ENCODE measurements at places on chromosomes 1 and 21.

- DNase-seq: no peak
Observed at GRCh38 chr1:185811073-185811709, 77.0 kb downstream of the HMCN1 start.

DNA sequence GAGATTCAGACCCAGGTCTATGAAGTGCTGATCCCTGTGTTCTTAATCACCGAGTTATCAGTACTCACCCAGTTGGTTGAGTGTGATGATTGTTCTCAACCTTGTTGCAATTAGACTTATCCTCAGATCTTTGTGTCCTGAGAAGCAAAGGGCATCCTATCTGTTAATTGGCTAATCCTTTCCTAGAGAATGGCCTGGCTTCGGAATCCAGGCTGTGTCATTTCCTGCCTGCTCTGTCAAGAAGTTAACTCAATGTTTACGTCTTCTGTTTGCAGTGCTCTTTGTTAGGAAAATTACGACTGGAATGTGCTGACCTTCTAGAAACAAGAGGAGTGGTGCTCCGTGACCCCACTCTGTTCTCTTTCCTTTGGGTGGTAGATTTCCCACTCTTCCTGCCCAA is 14.7 kb downstream of the GAS5 start:
- DNase-seq: no peak

GRCh38 chr1:55195521-55196233 is 19.5 kb downstream of the USP24 start:
- DNase-seq: no peak

DNA sequence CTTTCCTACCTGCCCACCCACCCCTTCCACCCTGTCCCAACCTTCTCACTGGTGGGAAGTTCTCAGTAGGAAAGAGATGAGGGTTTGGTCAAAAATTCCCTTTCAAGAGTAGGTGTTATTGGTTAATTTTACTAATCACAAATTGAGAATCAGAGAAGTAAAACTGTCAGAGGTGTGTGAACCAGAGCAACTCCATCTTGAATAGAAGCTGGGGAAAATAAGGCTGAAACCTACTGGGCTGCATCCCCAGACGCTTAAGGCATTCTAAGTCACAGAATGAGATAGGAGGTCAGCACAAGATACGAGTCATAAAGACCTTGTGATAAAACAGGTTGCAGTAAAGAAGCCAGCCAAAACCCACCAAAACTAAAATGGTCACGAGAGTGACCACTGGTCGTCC is 11.5 kb downstream of the PLA2G2D start:
- no peak for DNase-seq

DNA sequence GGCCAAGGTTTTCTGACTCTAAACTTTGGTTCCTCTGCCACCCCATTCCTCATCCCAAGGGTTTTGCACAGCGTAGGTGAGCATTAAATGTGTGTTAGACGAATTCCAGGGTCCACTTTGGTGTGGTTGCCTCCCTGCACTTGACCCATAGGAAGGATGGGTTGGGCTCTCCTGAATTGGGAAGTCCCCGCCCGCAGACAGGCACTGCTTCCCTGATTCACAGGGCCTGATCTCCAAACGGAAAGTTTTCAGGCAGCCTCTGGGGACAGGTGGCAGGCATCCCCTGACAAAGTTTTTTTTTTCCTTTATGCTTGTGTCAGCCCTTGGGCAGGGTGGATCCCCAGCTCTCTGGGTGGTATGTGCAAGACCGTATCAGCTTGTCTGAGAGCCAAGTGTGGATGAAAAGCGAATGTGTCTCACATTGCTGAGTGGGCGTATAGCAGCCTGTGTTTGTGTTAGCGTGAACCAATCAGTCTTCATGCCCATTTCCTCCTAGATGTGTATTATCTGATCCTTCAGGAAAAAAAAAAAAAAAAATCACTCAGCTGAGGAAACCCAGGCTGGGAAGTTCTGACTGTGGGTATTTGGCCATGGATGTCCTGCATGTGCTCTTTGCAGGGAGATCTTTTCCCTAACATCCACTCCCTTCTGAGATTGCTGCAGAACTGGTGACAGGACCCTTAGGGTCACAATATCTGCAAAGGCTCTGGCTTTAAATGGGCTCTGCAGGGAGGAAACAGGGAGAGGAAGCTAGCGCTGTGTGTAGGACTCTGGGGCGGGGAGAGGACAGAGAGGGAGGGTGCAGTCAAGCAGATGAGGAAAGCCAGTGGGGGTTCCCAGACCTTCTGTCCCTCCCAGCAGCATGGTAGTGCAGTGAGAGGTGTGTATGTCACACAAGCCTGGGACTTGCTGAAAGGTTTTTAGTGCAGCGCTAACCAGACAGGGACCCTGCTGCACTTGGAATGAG is 42.2 kb upstream of the TRABD2B start:
- no peak for DNase-seq

- DNase-seq: no peak
Observed at GRCh38 chr1:165351863-165352441, 4.6 kb downstream of the LMX1A start.

DNA sequence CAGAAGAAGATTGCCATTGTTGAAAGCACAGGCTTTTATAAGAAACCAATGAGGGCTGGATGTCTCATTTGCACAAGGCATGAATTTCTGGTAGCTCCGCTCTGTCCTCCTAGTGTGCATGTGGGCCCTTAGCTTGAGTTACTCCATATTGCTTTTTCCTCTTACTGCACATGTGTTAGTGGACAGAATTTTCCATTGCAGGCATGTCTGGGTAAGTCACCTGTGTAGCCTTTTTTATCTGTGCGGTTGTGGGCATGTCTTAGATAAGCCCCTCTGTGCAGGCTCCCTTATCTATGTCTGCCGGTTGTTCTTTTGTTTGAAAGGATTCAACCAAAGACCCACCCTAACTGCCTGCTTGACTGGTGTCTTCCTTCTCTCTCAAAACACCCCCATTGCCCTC is 7.2 kb upstream of the CLCA1 start:
- DNase-seq: no peak

GRCh38 chr1:6917067-6917466 is 131.8 kb downstream of the CAMTA1 start:
- no peak for DNase-seq

DNA sequence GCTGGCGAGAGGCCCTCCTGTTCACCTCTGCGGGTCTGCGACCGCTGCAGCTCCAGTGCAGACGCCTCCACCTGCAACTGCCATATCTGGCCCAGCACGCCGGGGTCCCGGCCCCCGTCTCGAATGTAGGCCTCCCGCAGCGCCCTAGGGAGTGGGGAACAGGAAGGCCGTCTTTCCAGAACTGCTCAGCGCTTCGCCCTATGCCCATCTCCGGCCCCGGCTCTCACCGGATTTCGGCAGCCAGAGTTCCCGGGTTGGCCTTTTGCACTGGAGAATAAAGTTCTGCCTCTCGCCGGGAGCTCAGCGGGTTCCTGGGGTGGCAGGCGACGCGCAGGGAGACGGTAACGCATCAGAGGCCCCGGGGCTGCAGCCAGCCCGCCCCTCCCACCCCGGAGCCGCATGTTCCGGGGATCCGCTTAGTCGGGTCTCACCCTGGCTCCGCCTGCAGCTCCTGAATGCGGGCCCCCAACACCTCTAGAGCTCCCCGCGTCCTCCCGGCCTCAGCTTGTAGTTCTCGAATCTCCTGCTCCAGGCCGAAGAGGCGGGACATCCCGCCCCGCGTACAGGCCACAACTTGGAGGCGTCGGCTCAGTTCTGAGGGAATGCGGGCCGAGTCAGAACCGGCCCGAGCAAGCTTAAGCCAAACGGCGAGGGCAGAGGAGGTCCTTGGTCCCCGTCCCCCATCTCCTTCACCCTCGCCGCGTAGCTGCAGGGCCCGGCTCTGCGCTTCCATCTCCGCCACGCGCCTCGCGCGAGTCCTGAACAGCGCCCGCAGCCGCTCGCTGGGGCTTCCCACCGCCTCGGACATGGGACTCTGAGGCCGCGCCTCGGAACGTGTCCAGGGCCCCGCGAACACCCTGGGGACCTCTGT is 1.1 kb downstream of the CCDC17 start:
- DNase-seq: no peak

GRCh38 chr1:109213824-109214693 is at the start of gene SARS1:
Gene SARS1 (plus strand): TSS chr1:109213918. CDS start chr1:109213993, 75 bp downstream.
- peak; percentile 86 for DNase-seq

DNA sequence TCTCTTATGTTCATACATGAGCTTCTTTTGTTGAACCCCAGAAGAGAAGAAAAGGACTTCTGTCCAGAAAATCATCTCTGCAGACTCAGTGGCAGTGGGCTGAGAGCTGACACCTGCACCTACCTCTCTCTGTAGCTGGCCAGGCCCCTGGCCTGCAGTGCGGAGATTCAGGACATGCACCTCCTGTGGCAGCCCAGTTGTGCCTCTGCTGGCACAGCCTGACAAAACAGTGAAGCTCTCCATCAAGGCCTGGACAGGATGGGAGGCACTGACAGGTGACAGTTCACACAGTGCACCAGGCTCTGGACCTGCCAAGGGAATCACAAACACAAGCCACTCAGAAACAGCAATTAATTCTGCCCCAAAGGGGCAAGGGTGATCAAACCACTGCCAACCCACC is 88.8 kb downstream of the TGFBR3 start:
- DNase-seq: no peak

DNA sequence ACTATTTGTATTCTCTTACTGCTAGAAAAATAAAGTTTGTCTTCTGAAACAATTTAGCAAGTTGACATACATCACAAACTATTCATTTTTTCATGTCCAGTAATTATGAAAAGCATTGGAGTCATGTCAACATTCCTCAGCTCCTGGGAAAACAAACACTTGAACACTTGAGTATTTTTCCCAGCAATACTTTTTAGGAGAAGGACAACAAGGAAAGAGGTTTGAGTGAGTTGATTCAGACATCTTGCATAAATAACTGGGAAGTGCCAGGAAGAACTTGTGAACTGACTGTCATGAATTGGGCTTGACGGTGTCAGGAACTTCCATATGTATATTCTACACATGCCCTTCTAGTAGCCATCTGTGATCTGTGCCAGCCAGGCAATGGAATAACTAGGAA is 195.6 kb downstream of the HMCN1 start:
- no peak for DNase-seq

- no peak for DNase-seq
Observed at GRCh38 chr1:88990426-88990825, 2.0 kb downstream of the KYAT3 start.

DNA sequence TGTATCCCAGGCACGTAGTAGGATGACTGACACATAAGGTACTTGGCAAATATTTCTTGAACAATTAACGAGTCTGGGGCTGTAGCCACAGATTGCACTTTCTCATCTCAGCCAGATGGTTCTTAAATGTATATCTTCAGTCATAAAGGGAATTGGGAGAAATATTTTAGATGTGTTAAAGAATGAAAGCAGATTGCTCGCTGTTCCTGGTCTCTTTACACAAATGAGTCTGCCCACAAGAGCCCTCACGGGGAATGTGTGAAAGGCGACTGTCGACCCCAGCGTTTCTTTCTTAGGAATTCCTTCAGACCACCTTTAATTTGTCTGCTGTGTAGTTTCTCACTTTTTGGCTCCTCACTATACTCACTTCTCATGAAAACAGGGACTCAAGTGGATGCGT is 725 bp downstream of the MT1HL1 start:
- no peak for DNase-seq

- peak; percentile 95 for DNase-seq
Observed at GRCh38 chr1:156804572-156805243, 11.9 kb downstream of the SH2D2A start.

DNA sequence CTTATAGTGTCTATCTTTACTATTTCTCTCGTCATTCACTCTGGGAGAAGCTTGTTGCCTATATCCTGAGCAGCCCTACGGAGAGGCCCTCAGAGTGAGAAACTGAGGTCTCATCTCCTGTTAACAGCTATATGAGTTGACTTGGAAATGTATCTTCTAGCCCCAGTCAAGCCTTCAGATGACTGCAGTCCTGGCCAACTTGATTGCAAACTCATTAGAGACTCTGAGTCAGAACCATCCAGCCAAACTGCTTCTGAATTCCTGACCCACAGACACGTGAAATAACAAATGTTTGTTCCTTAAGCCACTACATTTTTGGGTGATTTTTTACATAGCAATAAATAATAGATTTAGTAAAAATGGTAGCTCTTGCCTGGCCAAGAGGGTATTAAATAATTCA is 3.9 kb upstream of the ZBED6 start:
- no peak for DNase-seq

DNA sequence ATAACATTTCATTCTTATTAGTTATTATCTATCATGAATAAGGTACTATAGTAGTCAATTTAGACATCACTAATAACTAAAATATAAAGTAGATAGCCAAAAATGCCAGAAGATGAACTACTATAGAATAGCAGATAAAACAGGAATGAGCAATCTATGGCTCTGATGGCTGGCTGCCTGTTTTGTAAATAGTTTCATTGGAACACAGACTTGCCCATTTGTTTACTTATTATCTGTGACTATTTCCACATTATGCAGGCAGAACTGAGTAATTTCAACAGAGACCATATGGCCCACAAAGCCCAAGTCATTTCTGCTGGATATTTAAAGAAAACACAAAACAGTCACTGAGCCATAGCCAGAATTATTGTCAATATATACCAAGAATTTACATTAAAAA is 222.1 kb downstream of the COL24A1 start:
- no peak for DNase-seq

GRCh38 chr1:55064861-55065263 is 25.5 kb downstream of the PCSK9 start:
- peak; percentile 76 for DNase-seq

GRCh38 chr1:25008192-25008485 is 78.1 kb upstream of the RUNX3 start:
- DNase-seq: no peak

DNA sequence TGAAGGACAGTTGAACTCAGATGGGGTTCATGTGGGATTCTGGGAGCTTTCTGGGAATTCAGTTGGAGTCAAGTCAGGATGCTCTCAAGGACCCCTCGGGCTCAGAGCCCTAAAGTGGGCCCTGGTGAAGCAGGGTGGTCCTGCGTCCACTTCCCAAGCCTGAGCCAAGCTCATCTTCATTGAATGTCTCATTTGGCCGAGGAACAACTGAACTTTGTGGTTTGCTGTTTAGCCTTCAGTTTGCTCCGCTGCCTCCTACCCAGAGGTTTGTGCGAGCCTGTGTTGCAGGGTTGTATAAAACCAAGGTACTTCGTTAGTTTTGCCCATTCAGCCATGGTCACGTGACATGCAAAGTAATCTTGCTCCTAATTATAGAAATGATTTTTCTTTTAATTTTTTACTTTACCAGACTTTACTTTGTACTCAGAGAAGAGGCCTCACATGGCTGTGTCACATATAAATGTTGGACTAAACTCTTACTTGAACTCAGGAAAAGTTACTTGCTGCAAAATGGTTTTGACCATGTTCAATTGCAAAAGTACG is 49.7 kb downstream of the B3GALT5 start:
- DNase-seq: no peak

DNA sequence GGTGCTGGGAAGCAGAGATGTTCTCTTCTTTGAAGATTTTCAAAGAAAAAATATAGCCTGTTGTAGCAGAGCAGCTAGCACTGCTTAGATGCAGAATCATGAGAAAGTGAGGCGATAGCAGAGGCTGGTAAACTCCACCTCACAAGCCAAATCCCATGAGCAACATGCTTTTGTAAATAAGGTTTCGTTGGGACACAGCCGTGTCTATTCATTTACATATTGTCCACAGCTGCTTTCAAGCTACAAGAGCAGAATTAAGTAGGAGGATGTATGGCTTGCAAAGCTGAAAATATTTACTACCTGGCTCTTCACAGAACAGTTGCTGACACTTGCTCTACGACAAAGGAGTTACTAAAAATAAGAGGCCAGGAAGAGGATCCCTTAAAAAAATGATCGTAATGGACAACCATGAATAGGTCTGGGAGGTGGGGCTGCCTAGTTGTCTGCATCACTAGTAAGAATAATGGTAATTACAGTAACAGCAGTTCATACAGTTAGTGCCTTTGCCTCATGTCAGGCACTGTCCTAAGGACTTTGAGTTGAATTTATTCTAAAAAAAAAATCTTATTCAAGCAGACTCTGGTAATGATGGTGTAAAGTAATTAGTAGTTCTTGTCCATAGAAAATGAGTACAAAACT is 622.0 kb downstream of the KIF26B start:
- DNase-seq: no peak
